ENCODE measurements at places on chromosomes 7 and 10.

DNA sequence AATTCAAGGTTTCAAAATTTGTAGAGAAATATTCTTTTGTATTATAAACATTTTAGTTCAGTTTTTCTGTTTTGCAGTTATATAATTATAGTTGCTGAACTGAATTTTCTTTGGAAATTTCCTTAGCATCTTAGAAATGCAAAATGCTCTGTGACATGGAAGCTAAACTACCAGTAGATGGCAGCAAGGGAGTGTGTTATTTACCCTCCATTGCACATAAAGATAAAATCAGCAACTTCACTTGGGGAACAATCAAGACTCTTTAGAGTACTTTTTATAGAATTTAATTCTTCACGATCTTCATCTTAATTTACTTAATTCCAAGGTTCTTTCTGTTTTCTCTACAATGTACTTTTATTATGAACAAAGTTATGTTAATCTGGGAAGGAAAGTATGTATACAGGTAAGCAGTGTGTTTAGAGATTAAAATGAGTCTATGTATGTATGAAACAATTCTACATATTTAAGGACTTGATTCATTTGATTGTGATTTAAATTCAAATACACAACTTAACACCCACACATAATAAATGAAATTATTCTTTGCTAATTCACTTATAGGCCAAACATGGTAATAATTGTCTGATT, 404.2 kb downstream of the THSD7A start:
- DNase-seq = peak; percentile 90

- DNase-seq = no peak
Observed at GRCh38 chr10:110992006-110992800, 72.8 kb downstream of the SHOC2 start.

GRCh38 chr7:27146491-27147198, 929 bp downstream of the HOXA6 start:
- no peak for DNase-seq

- DNase-seq = no peak
Observed at GRCh38 chr7:3280445-3280844, 20.6 kb upstream of the SDK1 start.

GRCh38 chr10:74855027-74855426, 28.6 kb downstream of the KAT6B start:
- no peak for DNase-seq

- DNase-seq = peak; percentile 99
Observed at GRCh38 chr7:47651355-47652317, 69.7 kb upstream of the TNS3 start.

GRCh38 chr10:15155978-15156656, 12.4 kb downstream of the NMT2 start:
- no peak for DNase-seq

DNA sequence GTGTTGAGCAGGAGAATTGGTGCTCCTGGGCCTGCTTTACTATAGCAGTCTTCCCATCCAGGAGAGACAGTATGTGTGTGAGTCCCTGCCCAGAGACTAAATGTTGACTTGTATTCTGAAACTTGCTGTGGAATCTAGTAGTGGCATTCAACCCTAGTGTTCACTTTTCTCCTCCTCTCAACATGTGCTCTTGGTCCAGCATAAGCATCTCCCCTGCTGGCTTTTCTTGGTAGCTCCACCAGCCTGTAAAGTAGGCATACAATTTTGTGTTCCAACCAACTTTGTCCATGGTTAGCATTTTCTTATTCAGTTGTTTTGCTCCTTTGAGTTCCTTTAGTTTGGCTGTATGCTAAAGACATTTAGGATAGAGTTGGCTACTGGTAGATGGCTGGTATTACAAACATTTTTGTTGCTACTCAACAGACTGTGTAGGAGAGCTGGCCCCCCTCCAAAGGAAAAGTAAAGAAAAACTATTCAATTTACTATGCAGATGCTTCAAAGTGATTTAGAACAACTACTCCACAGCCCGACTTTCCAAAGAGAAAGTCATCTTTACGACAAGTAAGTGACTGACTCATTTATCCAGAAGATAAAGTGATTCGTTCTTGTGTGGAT, 46.0 kb downstream of the ASB4 start:
- no peak for DNase-seq

- DNase-seq = no peak
Observed at GRCh38 chr10:69616358-69616757, 13.7 kb upstream of the FAM241B start.

- DNase-seq = peak; percentile 48
Observed at GRCh38 chr7:107505997-107506673, 36.3 kb downstream of the GPR22 start.

GRCh38 chr7:143965280-143965679, 10.6 kb downstream of the OR2F1 start:
- no peak for DNase-seq

- DNase-seq = no peak
Observed at GRCh38 chr7:100156331-100157068, 2.0 kb downstream of the TRAPPC14 start.

DNA sequence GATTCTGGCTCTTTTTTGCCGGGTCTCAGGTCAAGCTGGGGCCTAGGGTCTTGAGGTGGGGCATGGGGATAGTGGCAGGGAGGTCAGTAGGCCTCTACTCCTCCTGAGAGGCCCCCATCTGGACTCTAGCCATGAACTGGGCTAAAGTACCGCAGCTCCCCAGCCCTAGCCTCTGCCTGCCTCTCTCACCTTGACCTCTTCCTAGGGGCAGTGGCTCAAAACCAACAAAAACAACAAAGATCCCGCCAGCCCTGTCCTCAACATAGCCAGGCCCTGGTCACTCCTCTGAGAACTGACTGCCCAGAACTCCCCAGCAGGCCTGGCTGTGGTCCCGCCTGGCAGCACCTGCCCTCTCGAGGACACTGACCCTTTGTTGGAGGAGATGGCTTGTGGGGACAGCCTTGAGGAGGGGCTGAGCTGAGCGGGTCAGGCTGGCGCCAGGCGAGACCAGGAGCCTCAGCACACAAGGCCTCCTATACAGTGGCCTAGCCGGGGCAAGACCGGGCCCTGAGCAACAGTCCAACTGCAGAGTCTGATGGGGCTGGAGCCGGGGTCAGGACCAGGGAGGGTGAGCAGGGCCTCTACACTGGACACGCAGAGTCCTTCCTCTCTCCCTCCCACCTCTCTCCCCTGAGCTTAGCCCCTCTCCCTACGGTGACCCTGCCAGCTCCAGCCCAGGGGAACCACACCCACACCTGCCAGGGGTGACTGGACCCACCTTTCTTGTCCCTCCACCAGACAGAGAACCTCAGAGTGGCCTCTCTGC, 11.6 kb upstream of the PPIF start:
- DNase-seq = no peak

DNA sequence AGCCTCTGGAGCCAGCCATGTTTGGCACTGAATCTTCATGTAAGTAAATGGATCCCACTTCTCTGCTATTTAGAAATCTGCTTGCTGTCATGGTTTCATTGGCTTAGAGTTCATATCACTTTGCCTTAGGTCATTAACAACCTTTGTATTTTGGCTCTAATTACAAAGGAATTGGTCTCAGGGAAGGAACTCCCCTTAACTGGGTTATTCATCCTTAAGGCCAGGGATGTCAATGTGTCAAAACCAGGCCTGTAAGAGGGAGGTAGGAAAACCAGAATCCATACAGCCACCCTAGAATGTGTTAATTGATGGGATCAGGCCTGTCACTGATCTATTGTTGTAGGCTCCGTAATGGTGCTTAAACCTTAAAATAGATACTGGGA, 67.3 kb downstream of the ST7 start:
- DNase-seq = no peak

DNA sequence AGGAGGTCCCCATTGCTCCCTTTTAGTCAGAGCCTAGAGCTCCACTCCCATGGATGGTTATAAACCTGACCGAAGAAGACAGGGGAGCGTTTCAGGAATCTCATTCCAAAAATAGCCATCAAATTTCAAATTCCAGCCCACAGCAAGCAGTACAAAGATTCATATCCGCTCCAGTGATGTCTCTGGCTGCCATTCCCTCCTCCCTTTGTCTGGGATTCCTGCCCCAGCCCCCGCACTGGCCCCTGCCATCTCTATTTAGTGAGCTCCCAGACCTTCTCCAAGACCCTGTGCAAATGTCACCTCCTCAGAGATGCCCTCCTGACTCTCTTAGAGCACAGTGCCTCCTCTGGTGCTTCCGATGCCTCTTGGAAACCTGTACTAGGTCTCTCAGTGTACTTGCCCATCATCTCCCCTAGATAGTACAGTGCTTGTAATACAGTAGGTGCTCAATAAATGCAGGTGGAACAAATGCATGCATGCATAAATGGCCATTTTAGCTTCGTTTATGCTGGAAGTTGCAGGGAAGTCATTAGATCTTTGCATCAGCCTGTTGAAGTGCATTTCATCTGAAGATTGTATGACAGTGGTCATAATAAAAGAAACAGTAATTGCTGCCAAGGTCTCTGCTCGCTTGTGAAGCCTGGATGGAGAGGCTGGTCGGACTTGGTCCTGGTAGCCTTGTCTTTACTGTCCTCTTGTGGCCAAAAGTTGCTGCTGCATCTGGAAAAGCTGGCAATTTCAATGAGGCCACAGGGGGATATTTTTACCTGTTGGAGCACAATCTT, 32.0 kb upstream of the HABP2 start:
- DNase-seq = peak; percentile 72

- no peak for DNase-seq
Observed at GRCh38 chr7:143492043-143492471, 14.4 kb downstream of the TAS2R41 start.

- no peak for DNase-seq
Observed at GRCh38 chr10:122725768-122726167, 26.1 kb upstream of the C10orf120 start.

DNA sequence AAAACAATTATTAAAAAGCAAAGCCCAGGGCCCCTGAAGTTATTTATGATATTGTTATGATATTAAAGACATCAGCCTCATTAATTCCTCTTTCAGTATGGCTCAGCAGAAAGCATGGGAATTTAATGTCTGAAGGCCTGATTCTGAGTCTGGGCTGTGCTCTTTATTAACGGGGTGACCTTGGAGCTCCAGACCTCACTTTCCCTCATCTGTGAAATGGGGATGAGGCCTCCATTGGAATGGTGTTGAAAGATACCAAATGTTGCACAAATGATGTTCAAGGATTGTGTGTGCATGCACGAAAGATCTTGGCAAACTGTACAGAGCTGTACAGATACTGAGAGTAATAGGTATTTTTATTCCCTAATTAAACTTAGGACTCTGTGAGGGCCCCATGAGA, 92.3 kb upstream of the PCBD1 start:
- no peak for DNase-seq

DNA sequence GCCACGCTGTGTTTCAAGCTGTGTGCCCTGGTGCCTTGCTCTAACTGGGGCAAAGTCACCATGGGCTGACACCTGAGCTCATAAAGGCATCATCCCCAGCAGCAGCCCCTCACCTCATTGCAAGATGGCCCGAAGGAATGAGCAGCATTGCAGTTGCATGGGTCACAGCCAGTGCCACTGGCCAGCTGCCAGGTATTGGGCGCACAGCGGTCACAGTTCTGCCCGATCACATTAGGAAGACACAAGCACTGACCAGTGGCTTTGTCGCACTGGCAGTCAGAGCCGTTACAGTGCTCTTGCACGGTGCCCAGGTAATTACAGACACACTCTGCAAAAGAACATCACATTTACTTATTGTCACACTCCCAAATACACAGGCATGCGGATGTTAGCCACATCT, 51.1 kb downstream of the LAMB1 start:
- no peak for DNase-seq

DNA sequence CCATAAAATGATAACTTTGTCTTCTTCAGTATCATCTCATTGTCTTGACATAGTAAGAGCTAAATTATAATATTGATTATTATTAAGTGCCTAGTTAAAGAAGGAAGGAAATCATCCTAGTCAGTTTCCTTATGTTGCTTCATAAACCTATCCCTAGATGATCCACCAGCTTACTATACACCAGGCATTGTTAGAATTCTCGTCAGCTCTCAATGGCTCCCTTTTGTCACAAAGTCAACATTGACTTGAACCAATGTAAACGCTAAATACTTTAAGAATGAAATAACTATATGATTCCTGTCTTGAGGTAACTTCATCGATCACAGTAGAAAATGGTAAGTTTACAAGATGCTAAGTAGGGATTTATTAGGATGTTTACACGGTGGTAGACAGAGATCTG, 1162.9 kb downstream of the CNTNAP2 start:
- no peak for DNase-seq

DNA sequence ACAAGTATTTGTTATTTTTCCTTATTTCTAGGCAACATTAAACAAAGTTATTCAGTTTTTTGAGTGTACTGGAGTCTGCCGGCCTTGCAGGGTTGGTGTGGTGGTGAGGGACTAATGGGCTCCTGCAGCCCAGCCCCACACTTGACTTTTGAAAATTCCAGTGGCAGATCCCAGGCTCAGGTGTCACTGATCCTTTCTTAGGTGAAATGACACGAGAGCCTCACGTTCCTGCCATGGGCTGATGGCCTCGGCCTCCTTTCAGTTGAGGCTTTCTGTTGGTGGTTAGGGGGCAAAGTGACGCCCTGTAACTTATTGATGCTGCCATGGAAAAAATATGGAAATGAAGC, 117.9 kb downstream of the NKX6-2 start:
- no peak for DNase-seq
